ENCODE measurements at places on chromosomes 3 and 15.

DNA sequence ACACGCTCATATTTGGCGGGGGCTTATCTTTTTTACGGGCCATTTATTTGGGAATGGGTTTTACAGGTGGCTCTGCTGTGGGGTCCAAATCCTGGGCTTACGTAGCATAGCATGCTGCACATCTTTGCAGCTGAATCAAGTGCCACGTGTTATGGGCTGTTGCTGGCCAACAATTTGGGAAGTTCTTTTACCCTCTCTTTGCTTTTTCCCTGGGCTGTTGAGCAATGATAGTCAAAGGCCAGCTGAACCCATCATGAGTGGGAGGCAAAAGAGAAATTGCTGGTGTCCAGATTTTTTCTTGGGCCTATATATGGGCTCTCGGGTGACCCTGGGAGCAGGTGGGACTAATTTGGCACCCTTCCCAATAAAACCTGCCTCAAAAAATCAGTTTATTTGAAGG, 209.3 kb upstream of the SATB1 start:
- no peak for DNase-seq

DNA sequence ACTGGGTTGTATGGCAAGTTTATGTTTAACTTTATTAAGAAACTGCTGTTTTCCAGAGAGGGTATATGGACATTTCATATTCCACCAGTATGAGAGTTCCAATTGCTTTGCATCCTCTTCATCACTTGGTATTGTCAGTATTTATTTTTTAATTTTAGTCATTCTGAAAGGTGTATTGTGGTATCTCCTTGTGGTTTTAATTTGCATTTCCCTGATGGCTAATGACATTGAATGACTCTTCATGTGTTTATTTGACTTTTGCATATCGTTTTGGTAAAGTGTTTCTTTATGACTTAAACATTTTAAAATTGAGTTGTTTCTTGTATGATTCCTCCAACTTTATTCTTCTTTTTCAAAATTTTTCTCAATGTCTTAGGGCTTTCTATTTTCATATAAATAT, 44.4 kb downstream of the IL1RAP start:
- DNase-seq: no peak

DNA sequence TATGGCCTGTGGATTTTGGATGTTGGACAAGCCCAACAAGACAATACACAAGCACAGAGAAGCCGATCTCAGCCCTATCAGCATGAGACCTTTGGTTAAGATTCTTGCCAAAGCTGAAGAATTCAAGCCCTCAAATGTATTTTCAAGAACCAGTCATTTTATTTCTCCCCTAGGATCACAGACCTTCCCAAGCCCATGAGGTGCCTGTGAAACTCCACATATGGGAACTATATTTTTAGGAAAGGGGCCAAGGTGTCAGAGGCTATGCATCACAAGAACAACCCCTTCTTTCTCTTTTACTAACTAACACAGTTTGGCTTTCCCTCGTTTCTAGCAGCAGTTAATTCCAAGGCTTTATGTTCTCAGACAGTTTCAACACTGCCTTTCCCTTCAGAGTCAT, 364.5 kb downstream of the MAGI1 start:
- no peak for DNase-seq

DNA sequence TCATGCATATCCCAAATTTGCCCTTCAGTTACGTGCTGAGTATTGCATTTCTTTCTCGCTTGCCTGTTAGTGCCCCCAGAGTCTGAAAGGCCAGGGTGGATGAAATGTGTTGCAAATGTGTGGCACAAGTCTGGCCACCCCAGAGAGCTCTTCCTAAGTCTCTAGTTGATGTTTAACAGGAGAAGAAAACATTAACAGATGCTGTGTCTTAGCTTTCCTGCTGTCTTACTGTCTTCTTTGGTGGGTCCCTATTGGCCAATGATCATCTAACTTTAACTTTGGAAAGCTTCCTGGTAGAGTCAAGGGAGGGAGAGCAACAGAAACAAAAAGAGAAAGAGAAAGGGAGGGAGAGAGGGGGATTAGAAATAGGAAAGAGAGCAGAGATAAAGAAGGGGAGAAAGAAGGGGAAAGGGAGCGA, 76.7 kb upstream of the P3H2 start:
- no peak for DNase-seq

GRCh38 chr3:58989163-58989562, 60.7 kb downstream of the CFAP20DC start:
- no peak for DNase-seq

DNA sequence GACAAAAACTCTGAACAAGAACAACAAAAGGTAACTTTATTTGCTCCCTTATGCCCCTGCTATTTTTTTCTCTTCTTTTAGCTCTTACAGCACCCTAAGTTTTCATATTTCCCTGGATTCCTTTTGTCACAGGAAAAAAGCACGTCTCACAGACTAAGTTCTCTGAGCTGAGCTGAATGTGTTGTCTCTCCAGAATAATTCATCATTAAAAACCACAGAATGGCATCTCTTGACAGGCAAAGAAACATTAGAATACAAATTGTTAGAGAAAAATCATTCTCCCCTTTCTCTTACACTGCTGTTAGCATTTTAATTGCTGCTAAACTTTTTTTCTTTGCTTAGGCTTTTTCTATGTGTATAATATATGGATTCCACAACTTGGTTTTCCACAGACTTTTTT, 48.7 kb upstream of the SECISBP2L start:
- DNase-seq: no peak

DNA sequence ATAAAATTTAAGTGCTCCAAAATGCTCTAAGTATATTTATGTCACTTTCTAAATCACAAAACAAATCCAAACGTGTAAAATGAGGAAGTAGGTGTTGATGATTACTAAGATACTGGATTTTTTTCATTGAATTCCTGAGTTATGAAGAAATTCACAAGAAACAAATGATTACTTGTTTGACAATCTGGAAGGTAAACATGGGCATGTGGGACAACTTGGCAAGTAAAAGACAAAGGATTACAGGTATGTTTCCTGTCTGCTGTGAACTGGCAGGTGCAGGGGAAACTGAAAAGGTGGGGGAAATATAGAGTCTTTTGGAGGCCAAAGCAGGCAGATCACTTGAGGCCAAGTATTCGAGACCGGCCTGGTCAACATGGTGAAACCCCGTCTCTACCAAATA, 252.7 kb upstream of the AZI2 start:
- no peak for DNase-seq

DNA sequence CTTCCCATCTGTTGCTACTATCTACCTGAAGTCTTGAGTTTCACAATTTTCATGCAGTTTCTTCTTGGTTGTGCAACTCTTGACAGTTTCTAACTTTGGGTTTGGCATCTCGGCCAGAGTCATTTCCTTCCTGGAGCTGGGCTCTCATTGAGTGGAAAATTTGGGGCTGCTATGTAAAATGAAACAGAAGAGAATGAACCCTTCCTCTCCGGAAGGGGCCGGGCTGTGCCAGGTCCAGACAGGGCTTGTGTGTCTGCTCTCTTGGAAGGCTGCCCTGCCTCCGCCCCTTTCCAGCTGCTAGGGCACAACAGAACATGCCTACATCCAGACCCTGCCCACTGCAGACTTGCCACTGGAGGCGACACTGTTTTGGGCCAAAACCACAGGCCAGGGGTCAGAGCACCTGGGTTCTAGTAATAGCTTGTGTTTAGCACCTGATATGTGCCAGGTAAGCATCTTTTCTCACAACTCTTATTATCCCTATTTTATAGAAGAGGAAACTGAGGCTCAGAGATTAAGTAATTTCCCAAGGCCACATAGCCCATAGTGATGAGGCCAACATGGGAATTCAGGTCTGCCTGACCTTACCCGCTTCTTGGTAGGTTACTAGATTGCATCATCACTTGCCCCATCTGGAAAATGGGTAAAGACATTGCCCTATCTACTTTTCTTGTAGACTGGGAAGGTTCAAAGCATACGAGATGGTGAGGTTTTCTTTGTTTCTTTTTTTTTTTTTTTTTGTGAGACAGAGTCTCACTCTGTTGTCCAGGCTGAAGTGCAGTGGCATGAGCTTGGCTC, 25.0 kb downstream of the IRAK2 start:
- DNase-seq: peak; percentile 78

DNA sequence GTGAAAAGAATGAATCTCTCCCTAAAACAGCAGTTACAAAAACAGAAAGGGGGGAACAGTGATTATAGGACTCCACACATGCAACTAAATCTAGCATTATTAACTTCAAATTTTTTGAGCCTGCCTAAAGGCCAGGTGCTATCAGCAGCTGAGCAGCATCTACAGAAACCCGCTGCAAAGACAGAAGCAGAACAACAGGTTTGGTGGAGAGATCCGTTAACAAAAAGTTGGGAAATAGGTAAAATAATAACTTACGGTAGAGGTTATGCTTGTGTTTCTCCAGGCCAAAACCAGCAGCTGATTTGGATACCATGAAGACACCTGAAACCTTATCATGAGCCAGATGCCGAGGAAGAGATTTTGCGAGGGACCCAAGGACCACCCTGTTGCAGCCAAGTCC, 201.6 kb upstream of the UBE3A start:
- DNase-seq: no peak

- no peak for DNase-seq
Observed at GRCh38 chr3:43852066-43852465, 161.3 kb downstream of the ABHD5 start.

GRCh38 chr3:173902401-173902800, 504.9 kb downstream of the NLGN1 start:
- no peak for DNase-seq

- DNase-seq: no peak
Observed at GRCh38 chr3:114800272-114801031, 346.6 kb downstream of the ZBTB20 start.

- DNase-seq: no peak
Observed at GRCh38 chr3:30518181-30518864, 88.1 kb upstream of the TGFBR2 start.

GRCh38 chr3:136952292-136952691, 5.5 kb upstream of the IL20RB start:
- no peak for DNase-seq

GRCh38 chr15:32643907-32644445, 2.5 kb downstream of the SCG5 start:
- no peak for DNase-seq

- DNase-seq: no peak
Observed at GRCh38 chr3:131564812-131565211, 62.0 kb upstream of the MRPL3 start.
